Activated naive CD8-positive, alpha-beta T cell treated with anti-CD3 and anti-CD28 coated beads for 36 hours (primary cell): ENCODE measurements at places on chromosomes 2 and 18.

DNA sequence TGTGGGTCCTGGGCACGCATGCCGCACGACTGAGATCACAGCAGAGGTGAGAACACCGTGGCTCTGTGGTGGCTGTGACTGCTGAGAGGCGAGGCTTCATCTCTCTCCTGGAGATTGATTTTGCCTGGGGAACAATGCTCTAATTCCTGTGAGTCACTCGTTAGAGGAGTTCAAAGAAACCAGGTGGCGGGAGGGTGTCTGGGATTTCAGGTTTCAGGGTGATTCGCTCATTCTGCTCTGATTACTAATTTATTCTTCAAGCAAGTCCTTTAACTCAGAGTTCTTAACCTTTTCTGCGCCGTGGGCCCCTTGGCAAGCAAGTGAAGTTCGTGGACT is 56.3 kb downstream of the GLI2 start:
- DNase-seq = no peak

GRCh38 chr18:34742891-34743341 is 32.8 kb downstream of the DTNA start:
- DNase-seq = no peak

- DNase-seq = no peak
Observed at GRCh38 chr2:189254268-189254883, 74.8 kb upstream of the COL5A2 start.

DNA sequence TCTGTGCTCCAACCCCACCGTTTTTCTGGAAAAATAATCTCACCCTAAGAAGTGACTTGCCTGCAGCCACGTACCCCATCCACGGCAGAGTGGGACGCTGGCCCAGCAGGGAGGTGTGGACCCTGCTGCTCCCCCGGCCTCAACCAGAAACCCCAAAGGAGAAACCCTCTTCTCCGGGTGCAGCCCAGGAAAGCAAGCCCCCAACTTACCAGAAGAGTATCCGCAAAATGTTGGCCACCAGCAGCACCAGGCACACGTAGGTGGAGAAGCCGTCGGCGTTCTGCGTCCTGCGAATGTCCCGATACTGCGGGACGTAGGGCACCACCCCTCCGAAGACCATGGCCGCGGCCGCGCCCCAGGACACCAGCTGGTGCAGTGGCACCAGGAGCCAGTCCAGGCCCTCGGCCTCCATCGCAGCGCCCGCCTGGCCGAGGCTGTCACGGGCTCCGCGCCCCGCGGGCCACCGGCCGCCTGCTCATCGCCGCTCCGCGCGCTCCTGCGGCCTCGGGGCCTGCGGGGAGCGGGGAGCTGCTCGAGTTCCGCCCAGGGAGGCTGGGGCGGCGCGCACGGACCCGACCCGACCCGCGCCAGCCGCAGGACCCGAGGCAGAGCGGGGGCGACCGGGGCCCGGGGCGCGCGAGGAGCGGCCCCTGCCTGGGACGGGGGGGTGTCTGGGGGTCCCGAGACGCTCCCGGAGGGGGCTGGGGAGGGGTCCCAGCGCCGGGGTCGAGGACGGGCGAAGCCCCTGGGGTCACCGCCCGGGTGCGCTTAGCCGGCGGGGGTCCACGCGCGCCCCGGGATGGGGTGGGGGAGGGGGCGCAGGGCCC is 725 bp downstream of the SLC66A2 start:
- peak; percentile 46 for DNase-seq

- no peak for DNase-seq
Observed at GRCh38 chr2:226352941-226353560, 446.6 kb downstream of the IRS1 start.

DNA sequence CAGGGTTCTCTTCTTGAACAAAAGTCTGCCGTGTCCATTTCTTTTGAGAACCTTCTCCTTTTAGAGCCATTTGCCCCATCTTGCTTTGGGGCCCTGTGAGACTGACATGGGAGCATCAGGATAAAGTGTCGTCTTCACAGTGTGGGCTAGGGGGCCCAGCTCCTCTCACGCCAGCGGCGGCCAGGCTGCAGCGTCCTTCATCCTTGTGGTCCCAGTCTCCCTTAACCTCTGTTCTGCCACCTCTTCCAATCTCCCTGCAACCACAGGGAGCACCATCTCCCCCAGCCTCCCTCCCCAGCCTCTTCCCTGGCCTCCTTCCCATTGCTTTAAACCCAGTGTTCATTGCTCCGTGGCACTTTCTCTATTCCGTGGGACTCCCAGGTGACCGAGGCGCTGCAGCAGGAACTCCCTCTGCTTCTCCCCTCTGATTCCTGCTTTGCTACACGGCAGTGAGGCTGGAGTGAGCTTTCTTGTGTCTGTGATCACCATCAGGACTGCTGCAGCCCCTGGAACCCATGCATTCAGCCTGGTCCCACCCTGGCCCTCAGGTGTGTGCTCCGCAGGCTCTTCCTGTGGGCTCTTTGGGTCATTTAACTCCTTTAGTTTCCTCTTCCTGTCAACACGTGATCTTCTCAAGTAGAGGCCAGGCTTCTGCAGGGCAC is 234.1 kb downstream of the MYT1L start:
- DNase-seq = no peak

GRCh38 chr2:147002256-147002655 is 842.6 kb upstream of the ACVR2A start:
- DNase-seq = no peak

- DNase-seq = no peak
Observed at GRCh38 chr18:3230401-3231334, 10.9 kb upstream of the MYOM1 start.

DNA sequence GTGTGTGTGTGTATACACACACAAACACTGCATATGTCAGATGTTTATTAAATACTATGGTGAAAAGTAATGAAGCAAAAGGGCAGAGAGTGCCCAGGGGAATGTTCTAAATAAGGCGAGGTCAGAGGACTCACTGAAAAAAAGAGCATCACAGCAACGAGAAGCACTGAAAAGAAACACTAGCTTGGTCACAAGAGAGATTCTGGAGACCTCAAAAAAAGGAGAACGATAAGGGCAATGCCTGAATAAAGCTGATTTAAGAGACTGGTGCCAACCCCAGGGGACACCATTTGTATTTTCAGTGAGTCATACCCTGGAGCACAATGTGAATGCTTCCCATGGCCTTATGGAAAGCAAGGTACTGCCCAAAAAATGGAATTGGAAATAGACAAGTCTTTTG is 14.5 kb downstream of the SLC40A1 start:
- DNase-seq = no peak

- DNase-seq = no peak
Observed at GRCh38 chr2:69483696-69484095, 46.5 kb upstream of the NFU1 start.

GRCh38 chr2:141586985-141587384 is 543.8 kb downstream of the LRP1B start:
- DNase-seq = no peak

DNA sequence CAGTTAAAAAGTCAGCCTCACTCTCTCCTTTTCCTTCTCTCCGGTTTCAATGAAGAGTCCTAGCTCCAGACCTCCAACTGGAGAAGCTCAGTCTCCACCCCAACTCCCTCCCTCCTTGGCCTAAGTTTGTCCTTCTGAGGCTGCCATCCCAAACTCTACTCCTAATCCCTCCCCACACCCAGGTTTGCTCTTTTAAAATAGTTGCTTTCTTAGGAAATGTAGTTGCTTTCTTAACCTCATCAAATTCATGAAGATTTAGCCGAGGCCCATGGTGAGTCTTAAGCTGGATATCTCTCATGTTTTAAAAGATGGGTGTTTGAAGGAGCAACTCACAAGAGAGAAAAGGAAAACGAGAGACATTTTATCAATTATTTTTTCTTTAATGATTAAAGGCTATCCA is 937 bp upstream of the LANCL1 start:
- peak; percentile 13 for DNase-seq

- DNase-seq = peak; percentile 18
Observed at GRCh38 chr2:174327021-174327840, 7.5 kb upstream of the SP9 start.

- no peak for DNase-seq
Observed at GRCh38 chr2:136628490-136628889, 136.9 kb upstream of the THSD7B start.

DNA sequence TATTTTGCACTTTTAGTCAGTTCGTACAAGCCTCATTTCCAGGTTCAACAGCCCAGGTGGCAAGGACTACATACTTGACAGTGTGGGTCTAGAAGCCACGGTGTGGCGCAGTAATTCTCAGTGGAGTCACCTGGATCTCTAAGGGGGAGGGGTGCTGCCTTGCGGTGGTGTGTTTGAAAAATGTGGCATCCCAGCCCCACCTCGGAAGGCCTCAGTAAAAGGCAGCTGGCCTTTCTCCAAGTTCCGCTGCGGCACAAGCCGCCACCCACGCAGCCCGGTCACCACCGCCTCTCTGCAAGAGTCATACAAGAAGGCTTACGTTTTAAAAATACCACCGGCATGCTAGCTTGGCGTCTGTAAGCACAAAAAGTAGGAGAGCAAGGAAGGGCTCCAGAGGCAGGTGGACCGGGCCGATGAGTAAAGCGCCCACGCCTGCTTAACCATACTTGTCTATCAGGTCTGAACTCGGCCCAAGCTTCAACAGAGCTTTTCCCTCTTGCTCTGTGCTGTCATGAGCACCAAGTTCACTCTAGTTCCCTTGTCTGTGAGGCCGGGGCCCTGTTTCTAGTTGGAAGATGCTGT is 49.5 kb downstream of the SPRED2 start:
- peak; percentile 93 for DNase-seq

DNA sequence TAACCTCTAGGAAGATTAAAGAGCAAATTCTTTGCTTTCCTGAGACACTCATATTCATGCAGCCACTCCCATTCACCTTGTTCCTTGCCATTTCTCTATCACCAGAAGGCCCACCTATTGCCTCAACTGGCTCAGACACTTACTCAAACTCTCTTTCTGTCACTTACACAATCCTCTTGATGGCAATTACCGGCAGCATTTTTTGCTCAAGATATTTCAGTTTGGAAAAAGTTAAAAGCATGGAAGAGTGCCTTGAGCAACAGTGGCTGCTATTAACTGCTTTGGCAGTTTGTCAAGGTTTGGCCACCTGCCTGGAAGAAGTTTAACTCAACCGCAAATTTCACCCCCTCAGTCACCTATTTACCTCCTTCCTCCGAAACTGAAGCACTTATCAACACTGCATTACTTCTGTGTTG is 1104.0 kb upstream of the PIK3C3 start:
- no peak for DNase-seq

DNA sequence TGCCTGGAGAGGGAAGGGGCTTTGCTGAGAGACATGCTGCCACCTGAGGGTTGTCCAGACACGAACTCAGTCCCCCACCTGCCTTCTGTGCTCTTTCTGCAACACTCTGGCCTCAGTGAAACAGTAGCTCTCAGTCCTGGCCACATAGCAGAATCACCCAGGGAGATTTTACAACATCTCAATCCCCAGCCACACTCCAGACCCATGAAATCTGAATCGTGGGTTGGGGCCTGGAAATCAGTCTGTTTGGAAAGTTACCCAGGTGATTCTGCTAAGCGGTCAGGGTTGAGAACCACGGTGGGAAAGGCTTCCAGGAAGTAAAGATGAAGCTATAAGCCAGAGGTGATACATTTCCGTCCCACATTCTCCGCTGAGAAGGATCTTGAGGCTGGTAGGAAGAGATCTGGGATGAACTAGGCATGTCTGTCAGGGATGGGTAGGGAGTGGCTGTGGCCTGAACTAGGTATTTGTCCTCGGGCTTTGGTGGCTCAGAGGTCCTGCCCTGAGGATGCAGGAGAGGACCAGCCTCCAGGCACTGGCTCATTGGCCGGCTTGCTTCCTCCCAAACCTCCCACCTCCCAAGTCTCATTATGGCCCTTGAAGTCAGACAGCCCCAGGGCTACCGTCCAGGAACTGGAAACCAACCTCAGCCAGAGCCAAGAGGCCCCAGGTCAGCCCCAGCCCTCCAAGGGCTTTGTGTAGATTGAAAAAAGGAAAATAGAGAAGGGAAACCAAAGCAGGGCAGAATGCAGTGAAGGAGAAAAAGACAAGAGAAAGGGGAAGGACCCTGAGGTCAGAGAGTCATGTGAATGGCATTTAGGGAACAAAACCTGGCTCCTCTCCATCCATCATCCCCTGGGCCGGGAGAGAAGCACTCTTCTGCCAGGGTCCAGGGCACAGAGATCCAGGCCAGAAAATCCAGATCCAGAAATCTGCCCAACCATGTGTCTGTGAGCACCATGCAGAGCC is 119.6 kb downstream of the ZFP36L2 start:
- DNase-seq = no peak

DNA sequence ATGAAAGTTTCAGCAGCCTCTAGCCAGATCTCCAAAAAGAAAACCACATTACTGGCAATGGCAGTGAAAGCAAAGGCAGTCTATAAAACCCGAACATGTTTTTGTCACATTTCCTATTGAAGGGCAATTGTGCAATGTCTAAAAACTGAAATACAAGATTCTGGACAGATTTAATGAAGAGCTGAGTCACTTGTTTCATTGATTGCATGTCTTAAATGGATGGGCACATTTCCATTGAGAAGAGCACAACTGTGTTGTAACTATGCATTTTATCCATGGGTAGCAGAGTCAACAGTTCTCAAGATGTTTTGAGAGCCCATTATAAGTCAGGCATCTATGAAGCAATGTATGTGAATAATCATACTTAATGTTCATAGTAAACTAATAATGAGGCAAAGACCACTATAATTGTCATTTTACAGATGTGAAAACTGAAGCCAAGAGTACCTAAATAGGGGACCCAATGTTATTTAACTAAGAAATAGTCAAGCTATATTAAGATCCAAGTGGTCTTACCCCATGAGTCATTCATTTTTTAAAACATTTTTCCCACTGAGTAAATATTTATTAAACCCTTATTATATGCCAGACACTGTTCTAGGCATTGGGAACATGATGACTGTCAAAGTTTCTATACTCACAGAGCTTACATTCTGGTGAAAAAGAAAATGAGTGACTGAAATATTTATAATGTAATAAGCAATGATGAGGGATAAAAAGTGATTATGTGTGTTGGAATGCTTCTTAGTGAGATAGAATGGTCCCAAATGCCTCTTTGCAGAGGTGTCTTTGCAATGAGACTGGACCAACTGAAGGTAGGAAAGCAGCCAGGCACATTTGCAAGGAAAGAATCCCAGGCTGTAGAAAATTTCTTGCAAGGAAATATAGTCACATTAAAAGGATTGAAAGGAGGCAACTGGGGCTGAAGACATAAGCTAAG is 818.9 kb upstream of the ACVR2A start:
- no peak for DNase-seq

DNA sequence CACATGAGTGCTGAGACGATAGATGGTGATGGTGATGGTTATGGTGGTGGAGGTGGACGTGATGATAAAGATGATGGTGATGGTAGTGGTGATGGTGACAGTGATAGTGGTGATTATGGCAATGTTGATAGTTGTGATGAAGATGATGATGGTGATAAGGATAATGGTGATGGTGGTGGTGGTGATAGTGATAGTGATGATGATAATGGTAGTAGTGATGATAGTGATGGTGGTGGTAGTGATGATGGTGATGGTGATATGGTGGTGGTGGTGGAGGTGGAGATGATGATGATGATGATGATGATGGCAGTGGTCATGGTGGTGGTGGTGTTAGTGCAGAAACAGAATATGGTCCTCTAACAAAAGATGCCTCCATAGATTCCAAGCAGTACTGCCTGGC is 10.3 kb downstream of the ANTXR1 start:
- DNase-seq = no peak
